ENCODE measurements at places on chromosomes 13 and 19. TPM values are rescaled to one million over a fixed set of nuclear protein-coding genes. Genes with fewer than 3 reads are reported as not detected.

The OR7C1 gene
- total RNA-seq, result not detected

GRCh38 chr19:16289594-16289993 lies 35.0 kb upstream of the KLF2 start:
- no peak for DNase-seq

The EID2B gene
- total RNA-seq, result 5.4 TPM

The PRODH2 gene
- not detected for total RNA-seq

- DNase-seq, result no peak
Observed at GRCh38 chr13:99433543-99434075, 67.7 kb upstream of the TM9SF2 start.

DNA sequence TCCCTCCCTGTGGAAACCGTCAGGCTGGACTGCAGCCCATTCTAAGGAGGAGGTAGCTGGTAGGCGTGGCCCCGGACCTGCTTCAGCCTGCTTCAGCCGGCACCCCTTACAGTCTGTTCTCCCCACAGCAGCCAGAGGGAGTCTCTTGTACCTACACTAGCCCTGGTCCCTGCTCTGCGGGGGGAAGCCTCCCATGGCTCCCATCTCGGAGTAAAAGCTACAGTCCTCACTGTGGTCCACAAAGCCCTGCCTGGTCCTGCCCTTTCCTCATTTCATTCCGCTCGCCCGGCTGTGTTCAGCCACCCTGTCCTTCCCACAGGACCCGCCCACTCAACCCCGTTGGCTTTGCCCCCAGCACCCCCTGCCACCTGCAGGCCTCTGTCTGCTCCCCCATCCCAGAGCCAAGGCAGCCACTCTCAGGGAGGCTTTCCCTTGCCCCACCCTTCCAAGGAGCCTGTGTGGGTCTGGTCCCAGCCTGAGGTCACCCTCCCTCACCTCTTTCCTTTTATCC lies 1.3 kb downstream of the PGLYRP1 start:
- no peak for DNase-seq

The GDF15 gene
- not detected for total RNA-seq

DNA sequence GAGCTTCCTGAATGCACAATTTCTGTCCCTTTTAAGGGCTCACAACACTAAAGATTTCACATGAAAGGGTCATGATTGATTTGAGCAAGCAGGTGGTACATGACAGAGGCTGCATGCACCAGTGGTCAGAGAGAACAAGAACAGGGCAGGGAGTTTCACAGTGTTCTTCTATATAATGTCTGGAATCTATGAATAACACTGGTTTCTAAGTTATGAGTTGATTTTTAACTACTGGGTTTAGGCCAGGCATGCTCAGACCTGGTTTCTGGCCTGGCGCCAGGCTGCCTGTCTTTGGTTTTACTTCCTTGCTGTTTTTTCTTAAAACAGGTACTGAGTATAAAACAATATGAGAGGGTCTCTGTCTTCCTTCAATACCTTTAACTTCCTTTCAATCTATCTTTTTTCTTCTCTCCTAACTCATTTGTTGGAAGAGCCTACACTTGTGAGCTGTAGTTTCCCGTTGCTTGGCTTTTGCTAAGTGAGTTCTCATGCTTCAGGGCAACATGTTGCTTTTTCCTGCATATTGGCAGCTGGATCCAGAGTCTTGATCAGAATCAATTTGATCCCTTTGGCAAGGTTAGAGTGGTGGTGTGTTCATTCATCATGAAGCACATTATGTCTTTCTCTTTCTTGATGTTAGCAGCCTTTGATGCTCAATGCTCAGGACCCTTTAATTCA lies 38.5 kb upstream of the FGF14 start:
- no peak for DNase-seq

DNA sequence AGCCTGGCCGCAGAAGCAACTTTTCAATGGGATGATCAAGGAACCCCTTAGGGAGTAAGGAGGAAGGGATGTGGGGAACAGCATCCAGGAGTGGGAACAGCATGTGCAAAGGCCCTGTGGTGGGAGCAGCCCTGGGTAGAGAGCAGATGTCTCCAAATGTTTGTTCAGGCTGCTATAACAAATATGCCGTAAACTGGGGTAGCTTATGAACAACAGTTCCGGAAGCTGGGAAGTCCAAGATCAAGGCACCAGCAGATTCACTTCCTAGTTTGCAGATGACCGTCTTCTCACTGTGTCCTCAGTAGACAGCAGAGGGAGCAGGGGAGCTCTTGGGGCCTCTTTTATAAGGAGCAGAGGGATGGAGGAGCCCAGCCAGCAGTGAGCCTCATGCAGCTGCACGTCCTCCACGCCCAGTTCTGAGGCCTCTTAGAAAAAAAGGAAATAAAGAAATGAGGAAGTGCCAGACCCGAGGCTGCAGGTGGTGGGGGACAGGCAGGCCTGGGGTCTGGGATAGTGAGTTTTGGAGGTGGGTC lies 4.2 kb upstream of the LRRC25 start:
- no peak for DNase-seq

GRCh38 chr19:46726971-46727501 lies 10.1 kb upstream of the PRKD2 start:
- peak; percentile 49 for DNase-seq

DNA sequence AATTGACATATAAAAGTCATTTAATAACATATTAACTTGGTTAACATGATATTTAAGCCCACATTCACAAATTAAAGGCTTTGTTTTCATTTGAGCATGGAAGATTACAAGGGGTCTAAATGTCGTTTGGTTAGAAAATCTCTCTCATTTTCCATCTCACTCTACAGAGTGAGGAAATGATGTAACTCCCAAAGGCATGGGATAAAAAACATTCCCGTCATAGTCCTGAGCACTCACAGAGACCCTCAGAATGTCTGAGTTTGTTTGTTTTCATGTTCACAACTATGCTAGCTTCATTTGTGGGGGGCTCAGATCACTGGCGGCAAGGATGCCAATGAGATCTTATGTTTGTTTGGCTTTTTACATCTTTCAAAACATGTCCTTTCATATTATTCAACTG lies 307.5 kb downstream of the TBC1D4 start:
- no peak for DNase-seq

GRCh38 chr19:6204212-6204611 lies 68.7 kb downstream of the ACSBG2 start:
- DNase-seq, result no peak

- no peak for DNase-seq
Observed at GRCh38 chr13:32310134-32310706, 4.9 kb downstream of the ZAR1L start.

The CFAP97D2 gene
- not detected for total RNA-seq

The FSTL3 gene
- 3.6 TPM for total RNA-seq

- no peak for DNase-seq
Observed at GRCh38 chr13:32299893-32300292, 15.3 kb downstream of the ZAR1L start.

DNA sequence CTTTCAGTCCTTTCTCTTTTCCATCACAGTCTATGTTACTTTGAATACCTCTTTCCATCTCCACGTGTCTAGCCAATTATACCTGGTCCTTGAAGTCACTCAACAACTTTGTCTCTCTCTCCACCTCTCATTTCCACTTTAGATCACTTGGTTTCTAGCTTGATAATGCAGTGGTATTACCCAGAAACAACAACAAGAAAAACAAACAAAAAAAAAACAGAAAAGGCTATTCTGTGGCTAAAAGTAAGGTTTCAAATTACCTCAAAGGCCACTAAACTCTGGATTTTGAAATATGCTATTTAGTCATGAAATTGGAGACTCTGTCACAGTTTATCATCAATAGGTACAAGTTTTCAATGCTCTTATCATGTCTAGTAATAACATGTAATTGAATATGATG lies 184.8 kb downstream of the PCDH9 start:
- DNase-seq, result no peak

- DNase-seq, result no peak
Observed at GRCh38 chr13:44108331-44108858, 228.7 kb downstream of the LACC1 start.

GRCh38 chr13:32246468-32246867 lies 68.7 kb downstream of the ZAR1L start:
- DNase-seq, result no peak

DNA sequence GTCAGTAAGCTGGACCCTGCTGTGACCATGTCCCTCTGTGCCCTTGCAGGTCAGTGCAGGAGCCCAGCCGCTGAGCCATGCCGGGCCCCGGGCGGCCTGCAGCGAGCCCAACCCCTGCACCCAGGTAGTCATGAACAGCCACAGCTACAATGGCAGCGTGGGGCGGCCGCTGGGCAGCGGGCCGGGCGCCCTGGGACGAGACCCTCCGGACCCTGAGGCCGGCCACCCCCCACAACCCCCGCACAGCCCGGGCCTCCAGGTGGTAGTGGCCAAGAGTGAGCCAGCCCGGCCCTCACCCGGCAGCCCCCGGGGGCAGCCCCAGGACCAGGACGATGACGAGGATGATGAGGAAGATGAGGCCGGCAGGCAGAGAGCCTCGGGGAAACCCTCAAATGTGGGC lies 6.9 kb downstream of the KCNN1 start:
- DNase-seq, result no peak

The PLIN4 gene
- not detected for total RNA-seq

- DNase-seq, result no peak
Observed at GRCh38 chr13:45332036-45332830, 8.8 kb downstream of the TPT1 start.

The FOSB gene
- total RNA-seq, result 16.3 TPM

GRCh38 chr19:23762884-23763711 lies 4.4 kb upstream of the ZNF681 start:
- DNase-seq, result peak; percentile 82

DNA sequence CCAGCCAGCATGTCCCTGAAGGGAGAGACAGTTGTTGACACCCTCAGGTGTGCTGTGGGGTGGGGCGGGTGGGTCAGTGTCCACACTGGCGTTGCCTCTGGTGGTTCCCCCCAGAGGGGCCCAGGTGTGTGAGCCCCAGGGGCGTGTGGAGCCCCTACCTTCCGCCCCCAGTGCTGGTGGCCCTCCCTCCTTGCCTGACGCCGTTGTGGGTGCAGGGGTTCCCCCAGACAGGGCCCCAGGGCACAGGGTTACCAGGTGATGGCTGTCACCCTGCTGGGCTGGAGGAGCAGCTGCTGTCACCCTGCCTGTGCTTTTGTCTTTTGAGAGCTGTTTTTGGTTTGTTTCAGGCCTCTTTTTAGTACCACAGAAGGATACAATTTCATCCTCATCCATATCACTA lies 27.2 kb downstream of the ATP4B start:
- DNase-seq, result no peak

The PODNL1 gene
- 0.70 TPM for total RNA-seq

DNA sequence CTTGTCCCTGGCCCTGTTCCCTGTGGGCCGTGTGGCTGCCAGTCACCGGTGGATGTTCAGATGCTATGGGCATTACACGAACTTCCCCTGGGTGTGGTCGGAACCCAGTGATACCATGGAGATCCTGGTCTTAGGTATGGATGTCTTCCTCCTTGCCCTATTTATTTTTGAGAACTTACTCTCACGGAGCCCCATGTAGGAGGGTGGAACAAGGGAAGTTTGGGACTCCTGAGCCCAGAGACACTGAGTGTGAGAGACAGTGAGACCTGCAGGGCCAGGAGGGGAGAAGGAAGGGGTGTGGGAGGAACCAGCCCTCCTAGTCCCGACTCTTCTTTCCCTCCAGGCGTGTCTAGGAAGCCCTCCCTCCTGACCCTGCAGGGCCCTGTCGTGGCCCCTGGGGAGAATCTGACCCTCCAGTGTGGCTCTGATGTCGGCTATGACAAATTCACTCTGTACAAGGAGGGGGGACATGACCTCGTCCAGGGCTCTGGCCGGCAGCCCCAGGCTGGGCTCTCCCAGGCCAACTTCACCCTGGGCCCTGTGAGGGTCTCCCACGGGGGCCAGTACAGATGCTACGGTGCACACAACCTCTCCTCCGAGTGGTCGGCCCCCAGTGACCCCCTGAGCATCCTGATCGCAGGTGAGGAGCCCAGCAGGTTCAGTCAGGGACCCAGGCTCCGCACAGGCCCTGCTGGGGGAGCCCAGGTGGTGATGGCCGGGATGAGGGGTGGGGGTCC lies 14.9 kb upstream of the KIR3DL3 start:
- no peak for DNase-seq

DNA sequence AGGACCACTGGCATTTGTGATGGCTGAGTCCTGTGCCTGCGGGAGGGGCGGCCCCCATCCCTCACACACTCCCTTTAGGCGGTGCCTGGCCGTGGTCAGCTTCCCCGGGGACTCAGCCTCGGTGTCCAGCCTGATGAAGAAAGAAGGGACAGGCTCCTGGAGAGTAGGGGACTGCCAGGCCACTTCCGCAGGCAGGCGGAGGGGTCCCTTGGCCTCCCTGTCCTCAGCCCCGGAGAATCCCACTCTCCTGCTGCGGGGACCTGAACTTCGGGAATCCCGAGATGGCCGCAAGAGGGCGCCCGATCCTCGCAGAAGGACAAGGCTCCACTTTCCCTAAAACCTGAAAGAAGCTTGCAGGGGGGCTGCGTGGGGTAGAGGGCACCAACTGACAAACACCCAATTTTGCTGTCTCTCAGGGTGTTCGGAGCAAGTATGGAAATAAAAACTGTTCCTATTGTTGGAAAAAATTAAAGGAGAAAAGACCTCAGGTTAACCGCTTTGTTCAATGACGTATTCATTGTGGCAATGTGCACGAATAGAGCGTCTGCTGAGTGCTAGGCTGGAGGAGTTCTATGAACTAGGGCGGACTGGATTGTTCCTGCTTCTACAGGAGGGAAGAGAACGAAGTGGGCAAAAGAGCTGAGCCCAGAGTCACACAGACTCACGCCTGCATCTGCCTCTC lies 297.3 kb downstream of the ZNF536 start:
- DNase-seq, result no peak

The ZNF229 gene
- total RNA-seq, result 0.24 TPM

- DNase-seq, result no peak
Observed at GRCh38 chr13:40975441-40975840, 43.7 kb downstream of the ELF1 start.

DNA sequence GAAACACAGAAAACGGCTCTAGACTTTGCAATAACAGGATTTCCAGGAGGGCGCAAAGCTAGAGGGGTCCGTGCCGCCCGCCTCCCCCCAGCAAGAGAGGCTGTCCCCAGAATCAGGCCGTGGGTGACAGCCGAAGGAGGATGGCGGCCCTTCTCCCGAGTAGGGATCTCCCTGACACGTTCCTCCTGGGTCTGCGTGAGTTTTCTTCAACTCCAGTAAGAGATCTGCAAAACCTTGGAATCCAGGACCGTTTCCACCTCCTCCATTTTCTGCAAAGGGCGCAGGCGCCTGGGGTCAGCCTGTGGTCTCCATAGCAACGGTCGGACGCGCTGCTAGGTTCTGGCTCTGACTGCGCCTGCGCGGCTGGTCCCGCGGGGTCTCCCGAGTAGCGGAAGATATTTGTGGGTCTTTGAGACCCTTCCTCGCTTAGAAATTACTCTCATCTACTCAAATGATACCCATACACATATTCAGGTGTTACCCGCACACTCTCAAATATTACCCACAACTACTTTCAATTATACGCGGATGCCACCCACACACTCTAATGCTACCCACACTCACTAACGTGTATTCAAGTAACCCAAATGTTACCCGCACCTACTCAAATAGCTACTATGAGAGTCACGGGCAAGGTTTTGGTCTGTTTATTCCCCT lies 2.1 kb downstream of the PNMA8C start:
- no peak for DNase-seq

GRCh38 chr13:61738236-61738750 lies 322.6 kb upstream of the PCDH20 start:
- no peak for DNase-seq

- DNase-seq, result no peak
Observed at GRCh38 chr19:33298146-33298911, 4.0 kb downstream of the CEBPA start.

All from natural killer cell treated with Interleukin-12 subunit alpha and Interleukin-12 subunit beta and Interleukin-15 and Interleukin-18, amount 100 ng/mL, for 72 hours (primary cell).